ENCODE measurements at places on chromosomes 16 and 17. TPM values are rescaled to one million over a fixed set of nuclear protein-coding genes. Genes with fewer than 3 reads are reported as not detected.

The DBF4B gene
- 22.8 TPM for total RNA-seq

The KRTAP9-8 gene
- not detected for total RNA-seq

The TBC1D3H gene
- total RNA-seq = not detected

The ESRP2 gene
- total RNA-seq = 0.34 TPM

The ADAMTS18 gene
- total RNA-seq = not detected

The KRT20 gene
- not detected for total RNA-seq

The DRC7 gene
- not detected for total RNA-seq

The KLHL10 gene
- 0.16 TPM for total RNA-seq

The VAT1L gene
- not detected for total RNA-seq

The MLST8 gene
- 56.4 TPM for total RNA-seq

The TMEM238L gene
- total RNA-seq = not detected

DNA sequence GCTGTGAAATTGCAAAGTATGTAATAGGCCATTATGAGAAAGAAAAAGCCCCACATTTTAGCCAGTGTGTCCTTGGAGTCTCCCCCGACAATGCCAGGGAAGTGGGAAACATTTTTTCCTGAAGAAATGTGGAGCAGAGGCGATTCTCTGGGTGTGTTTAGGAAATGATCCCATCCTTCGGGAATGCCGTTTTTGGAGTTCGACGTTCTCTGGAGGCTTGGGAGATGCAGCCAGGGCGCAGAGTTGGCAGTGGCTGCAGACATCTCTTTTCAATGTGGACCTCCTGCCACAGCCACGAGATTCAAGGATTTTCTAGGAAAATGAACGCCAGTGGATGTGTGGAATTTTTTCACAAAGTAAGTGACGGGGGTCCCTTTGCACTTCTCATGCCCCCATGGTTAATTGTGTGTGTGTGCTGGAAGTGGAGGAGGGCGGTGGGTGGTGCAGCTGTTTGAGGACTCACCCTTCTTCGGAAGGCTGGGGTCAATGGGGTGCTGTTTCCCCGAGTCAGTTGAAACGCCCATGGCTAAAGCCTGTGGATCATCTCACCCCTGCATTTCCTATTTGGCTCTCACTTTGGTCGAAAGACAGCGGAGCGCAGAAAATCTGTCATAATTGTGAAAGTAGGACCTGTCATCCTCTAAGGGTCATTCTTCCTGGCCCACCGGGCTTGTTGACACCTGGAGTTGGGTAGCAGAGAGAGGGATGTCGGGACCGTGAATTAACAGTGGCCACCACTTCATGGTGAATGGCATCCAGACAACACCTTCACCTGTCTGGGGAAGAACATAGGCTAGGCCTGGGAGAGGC, 73.2 kb downstream of the CMIP start:
- no peak overlapping the region for H3K27ac ChIP-seq
- no peak for DNase-seq
- H3K4me1 ChIP-seq = peaks cover 47% of the 10 kb centered on the region
- H3K27me3 ChIP-seq = no peaks in the 10 kb centered on the region
- peaks cover 13% of the 10 kb centered on the region for H3K36me3 ChIP-seq
- no peak overlapping the region for H3K4me3 ChIP-seq

- H3K36me3 ChIP-seq = no peaks in the 10 kb centered on the region
- no peak overlapping the region for H3K27ac ChIP-seq
- peaks cover 8% of the 10 kb centered on the region for H3K4me1 ChIP-seq
- H3K4me3 ChIP-seq = no peak overlapping the region
- H3K27me3 ChIP-seq = no peaks in the 10 kb centered on the region
- no peak for DNase-seq
Observed at GRCh38 chr16:29314292-29314934, 92.1 kb downstream of the NPIPB11 start.

- H3K27ac ChIP-seq = no peak overlapping the region
- H3K4me1 ChIP-seq = no peaks in the 10 kb centered on the region
- H3K4me3 ChIP-seq = no peak overlapping the region
- H3K27me3 ChIP-seq = no peaks in the 10 kb centered on the region
Observed at GRCh38 chr16:20314575-20314974, 12.7 kb downstream of the GP2 start.

GRCh38 chr16:49497466-49497865, 123.9 kb downstream of the C16orf78 start:
- no peaks in the 10 kb centered on the region for H3K4me1 ChIP-seq
- no peaks in the 10 kb centered on the region for H3K36me3 ChIP-seq

DNA sequence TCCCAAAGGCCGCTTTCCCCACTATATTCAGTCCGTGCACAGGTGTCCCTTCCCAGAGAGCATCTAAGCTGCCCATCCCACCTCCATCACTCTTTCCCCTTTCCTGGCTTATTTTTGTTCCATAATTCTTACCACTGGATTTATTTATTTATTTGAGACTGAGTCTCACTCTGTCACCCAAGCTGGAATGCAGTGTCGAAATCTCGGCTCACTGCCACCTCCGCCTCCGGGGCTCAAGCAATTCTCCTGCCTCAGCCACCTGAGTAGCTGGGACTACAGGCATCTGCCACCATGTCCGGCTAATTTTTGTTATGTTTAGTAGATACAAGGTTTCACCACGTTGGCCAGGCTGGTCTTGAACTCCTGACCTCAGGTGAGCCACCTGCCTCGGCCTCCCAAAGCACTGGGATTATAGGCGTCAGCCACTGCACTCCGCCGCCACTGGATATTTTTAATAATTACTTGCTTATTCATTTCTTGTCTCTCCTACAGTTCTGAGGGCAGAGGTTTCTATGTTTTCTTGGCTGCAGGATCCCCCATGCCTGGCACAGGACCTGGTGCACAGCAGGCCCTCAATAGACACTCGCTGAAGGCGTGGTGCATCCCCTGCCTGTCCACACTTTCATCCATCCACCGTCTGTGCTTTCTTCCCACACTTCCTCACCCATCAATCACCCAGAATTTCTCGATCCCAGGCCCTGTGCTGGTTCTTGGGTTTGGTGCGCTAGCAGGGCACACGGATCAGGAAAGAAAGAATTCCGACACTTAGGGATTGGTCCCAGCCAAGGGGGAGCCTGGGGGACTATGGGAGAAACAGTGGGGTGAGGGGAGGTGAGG, 9.9 kb upstream of the ADGRG1 start:
- H3K4me3 ChIP-seq = no peak overlapping the region
- no peak for DNase-seq
- H3K27ac ChIP-seq = no peak overlapping the region
- H3K27me3 ChIP-seq = no peaks in the 10 kb centered on the region
- peaks cover 16% of the 10 kb centered on the region for H3K4me1 ChIP-seq

- DNase-seq = no peak
- H3K4me3 ChIP-seq = no peak overlapping the region
- no peaks in the 10 kb centered on the region for H3K27me3 ChIP-seq
- H3K36me3 ChIP-seq = no peaks in the 10 kb centered on the region
- H3K27ac ChIP-seq = no peak overlapping the region
Observed at GRCh38 chr17:76989519-76989918, 121.3 kb downstream of the MGAT5B start.

- H3K27me3 ChIP-seq = peaks cover 14% of the 10 kb centered on the region
- no peak for DNase-seq
- H3K4me1 ChIP-seq = peaks cover 4% of the 10 kb centered on the region
- H3K27ac ChIP-seq = no peak overlapping the region
- H3K36me3 ChIP-seq = no peaks in the 10 kb centered on the region
- no peak overlapping the region for H3K4me3 ChIP-seq
Observed at GRCh38 chr17:77862890-77863813, 95.4 kb upstream of the TNRC6C start.

DNA sequence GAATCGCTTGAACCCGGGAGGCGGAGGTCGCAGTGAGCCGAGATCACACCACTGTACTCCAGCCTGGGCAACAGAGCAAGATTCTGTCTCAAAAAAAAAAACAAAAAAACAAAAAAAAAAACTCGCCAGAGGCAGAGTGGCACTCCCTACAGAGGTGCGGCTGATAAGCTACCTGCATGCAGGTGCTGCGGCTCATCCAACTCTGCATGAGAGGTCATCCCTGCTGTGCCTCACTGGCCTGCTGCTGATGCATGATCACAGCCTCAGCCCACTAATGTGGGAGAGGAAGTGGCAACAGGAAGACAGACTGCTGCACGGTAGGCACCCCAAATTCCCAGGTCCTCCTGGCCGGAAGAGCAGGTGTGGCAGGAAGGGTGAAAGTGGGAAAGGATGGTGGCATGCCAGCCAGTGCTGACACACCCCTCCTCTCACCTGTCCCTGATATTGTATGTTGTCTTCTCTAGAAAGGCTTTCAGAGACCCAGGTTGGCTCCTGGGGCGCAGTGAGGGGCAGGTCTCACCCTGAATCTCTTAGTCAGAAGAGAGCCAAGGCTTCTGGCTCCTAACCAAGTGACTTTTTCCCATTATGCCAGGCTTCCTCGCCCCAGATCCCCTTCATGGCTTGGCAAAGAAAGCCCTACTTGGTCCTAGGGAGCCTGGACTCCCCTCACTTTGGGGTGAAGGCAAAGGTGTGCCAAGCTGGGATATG, 11.8 kb downstream of the NXPH3 start:
- no peak overlapping the region for H3K4me3 ChIP-seq
- H3K27ac ChIP-seq = no peak overlapping the region
- H3K27me3 ChIP-seq = no peaks in the 10 kb centered on the region
- DNase-seq = no peak
- H3K4me1 ChIP-seq = no peaks in the 10 kb centered on the region

DNA sequence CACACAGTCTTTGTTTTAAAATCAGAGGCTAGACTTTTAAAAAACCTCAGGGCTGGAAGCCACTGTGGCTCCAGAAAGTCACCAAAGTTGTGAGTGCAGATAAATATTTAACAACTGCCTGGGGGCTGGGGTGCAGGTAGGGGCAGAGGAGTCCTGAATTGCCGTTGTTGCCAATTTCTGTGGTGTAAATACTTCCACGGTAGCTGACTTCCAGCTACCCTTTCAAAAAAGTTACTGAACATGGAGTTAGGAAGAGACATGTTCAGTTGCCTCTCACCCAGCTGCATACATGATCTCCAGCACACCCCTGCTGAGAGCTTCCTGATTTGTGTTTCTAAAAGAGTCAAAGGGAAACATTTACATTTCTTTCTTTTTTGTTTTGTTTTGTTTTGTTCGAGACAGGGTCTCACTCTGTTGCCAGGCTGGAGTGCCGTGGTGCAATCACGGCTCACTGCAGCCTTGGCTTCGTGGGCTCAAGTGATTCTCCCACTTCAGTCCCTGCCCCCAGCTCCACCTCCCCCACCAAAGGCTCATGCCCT, 58.7 kb downstream of the PLXDC1 start:
- H3K27me3 ChIP-seq = no peaks in the 10 kb centered on the region
- H3K36me3 ChIP-seq = no peaks in the 10 kb centered on the region
- peak overlapping the region; percentile 54 for H3K4me3 ChIP-seq
- H3K27ac ChIP-seq = peak overlapping the region; percentile 82
- DNase-seq = no peak
- peaks cover 46% of the 10 kb centered on the region for H3K4me1 ChIP-seq

DNA sequence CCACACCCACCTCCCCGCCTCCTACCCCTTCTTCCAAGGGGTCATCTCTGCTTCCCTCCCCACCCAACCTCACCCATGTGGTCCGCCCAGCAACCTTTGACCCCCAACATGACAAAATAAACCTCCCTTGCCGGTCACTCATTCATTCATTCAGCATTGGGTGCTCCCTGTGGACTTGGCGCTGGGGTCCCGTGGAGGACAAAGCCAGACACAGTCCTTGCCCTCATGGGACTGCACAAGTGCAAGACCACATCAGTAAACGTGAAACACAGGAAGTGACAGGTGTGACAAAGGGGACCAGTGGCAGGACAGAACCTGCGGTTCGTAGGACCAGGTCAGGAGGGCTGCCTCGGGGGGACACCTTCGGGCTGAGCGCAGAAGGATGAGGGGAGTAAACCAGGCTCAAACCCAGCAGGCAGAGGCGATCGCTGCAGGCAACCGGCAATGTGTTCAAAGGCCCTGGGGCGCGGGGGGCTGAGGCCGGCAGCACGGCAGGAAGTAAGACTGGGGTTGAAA, 185.4 kb downstream of the SEC14L1 start:
- peaks cover 35% of the 10 kb centered on the region for H3K4me1 ChIP-seq
- no peak overlapping the region for H3K27ac ChIP-seq
- no peaks in the 10 kb centered on the region for H3K36me3 ChIP-seq
- no peak for DNase-seq
- no peak overlapping the region for H3K4me3 ChIP-seq

- H3K4me3 ChIP-seq = peak within 1 kb of the TSS; percentile 93
- peaks cover 23% of the 10 kb centered on the region for H3K36me3 ChIP-seq
- H3K27ac ChIP-seq = peak within 1 kb of the TSS; percentile 91
Observed at GRCh38 chr16:88662843-88663606, at the start of gene MVD. Gene MVD (minus strand): TSS chr16:88663091. CDS start chr16:88663080, 11 bp downstream.

DNA sequence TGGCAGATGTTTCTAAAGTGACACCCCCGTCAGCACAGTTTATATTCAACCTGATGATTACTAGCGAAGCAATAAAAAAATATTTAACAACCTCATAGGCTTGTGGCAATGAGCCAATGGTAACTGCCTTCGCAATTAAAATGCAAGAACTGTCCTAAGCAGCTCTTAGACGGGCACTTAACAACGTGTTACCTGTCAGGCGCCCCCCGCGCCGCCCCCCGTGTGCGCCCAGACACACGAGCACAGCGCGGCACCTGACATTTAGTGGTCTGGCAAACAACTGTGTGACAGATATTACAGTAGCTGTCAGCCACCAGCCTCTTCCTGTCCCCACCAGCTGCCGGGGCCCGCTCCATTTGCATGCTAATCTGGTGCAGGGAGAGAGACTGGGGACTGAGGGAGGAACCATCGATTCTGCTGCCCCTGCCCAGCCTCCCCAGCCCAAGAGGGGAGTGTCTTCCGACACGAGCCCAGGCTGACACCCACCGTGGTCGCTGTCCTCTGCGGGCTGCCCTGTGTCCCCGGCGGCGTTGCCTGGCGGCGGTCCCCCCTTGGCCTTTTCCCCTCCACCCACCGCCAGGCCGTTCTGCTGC, 12.7 kb downstream of the NDUFAF8 start:
- no peak for DNase-seq
- H3K4me1 ChIP-seq = peaks cover 2% of the 10 kb centered on the region
- no peak overlapping the region for H3K27ac ChIP-seq
- no peak overlapping the region for H3K4me3 ChIP-seq

DNA sequence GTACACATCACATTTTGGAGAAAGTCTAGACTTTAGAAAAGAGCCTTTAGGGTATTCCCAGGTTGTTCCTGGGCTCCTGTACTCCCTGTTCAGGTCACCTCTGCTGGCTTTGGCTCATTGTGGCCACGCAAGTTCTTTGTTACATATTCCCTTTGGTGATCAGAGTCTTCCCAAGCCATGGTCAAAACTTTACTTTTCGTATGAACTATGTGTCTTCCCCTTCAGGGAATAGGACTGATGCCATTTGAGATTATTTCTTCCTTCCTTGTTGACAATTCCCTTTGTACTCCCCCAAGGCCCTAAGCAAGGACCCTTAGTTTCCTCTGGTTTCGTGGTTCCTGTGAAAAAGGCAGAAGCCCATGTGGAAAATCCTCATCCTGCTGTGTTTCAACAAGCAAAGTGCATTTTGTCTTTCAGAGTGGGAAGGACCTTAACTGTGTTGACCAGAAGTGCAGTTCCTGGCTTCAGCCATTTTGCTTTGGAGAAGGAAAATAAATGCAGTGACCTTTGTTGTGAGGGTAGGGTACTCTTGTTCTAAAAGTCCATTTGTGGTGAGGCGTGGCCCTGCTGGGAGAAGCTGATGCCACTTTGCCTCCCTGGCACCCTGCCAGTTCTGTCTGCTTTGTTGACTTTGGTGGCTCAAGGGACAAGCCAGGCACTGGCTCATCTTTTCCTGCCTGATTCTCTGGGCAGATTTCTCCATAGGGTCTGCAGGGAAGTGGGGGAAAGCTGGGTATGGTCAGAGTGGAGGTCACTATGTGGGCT, 55.1 kb downstream of the ZNRF1 start:
- no peak overlapping the region for H3K27ac ChIP-seq
- H3K4me3 ChIP-seq = no peak overlapping the region
- peaks cover 10% of the 10 kb centered on the region for H3K4me1 ChIP-seq
- peaks cover 13% of the 10 kb centered on the region for H3K36me3 ChIP-seq
- H3K27me3 ChIP-seq = no peaks in the 10 kb centered on the region
- DNase-seq = no peak
